Ureter (tissue), 1 donor: ENCODE measurements at places on chromosomes 12 and 14.
A peak's percentile ranks its signal among the peaks of the same experiment; 100 is the strongest.

- no peak for DNase-seq
These were observed 264.2 kb downstream of the AACS start for GRCh38 chr12:125329239-125330102.

DNA sequence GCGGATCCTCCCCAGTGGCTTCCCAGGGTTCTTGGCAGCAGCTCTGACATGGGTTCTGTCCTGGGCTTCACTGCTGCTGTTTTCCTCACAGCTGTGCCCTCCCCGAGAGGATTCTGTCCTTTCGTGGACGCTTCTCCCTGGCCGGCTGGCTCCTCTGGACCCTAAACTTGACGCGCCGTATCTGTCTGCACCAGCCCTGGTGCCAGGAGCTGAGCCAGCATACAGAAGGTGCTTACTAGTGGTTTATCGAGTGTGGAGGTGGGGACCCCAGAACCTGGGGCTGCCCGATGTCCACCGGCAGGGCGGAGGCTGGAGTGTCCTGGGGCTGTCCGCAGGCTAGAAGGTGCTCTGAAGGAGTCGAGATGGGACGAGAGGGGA is 17.2 kb downstream of the FBRSL1 start:
- DNase-seq: no peak

- no peak for DNase-seq
These were observed 10.2 kb downstream of the ANHX start for GRCh38 chr12:133225527-133225926.

DNA sequence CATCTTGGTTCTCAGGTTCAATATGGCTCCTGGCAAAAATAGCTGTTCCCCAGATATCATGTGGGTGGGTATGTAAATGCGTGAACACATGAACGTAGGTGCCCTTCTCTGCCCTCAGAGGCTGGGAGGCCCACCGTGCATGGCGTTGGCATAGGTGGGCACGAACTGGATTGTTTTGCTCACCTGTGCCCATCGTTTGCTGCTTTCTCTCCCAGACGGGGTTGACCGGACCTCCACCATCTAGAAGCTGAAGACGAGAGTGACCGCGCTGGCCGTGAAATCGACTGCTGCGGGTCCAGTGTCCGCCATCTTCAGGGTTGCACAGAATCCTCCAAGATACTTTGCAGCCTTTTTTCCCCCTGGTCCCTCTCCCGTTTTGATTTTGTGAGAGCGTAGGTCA is 113.9 kb downstream of the GCH1 start:
- no peak for DNase-seq

DNA sequence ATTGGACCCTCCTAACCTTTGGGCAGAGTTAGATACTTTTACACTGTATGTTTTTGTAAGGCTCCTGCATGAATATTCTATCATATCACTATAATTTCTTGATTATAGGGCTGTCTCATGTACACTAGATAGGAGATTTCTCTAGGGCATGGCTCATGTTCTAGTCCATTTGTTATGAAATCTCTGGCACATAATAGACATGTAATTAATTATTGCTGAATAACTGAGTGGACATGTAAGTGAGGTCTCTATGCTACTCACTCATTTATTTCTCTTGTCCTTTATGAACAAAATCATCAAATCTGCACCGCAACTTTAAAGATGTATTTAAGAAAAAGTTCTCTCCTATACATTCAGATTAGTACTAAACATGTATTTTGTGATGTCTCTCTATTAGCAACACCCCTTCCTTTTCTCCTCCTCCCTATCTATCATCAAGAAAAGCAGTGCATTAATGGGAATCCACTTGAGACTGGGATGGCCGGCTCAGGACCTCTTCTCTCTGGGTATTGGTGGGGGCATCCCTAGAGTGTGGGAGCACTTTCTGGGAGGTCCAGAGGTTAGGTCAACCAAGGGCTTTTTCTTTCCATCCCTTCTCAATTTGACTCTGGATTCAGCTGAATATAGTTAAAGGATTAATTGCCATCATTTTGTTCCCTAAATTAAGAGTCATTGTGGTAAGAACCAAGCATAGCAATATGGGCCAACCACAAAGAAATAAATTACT is 168.0 kb upstream of the HMGA2 start:
- no peak for DNase-seq

DNA sequence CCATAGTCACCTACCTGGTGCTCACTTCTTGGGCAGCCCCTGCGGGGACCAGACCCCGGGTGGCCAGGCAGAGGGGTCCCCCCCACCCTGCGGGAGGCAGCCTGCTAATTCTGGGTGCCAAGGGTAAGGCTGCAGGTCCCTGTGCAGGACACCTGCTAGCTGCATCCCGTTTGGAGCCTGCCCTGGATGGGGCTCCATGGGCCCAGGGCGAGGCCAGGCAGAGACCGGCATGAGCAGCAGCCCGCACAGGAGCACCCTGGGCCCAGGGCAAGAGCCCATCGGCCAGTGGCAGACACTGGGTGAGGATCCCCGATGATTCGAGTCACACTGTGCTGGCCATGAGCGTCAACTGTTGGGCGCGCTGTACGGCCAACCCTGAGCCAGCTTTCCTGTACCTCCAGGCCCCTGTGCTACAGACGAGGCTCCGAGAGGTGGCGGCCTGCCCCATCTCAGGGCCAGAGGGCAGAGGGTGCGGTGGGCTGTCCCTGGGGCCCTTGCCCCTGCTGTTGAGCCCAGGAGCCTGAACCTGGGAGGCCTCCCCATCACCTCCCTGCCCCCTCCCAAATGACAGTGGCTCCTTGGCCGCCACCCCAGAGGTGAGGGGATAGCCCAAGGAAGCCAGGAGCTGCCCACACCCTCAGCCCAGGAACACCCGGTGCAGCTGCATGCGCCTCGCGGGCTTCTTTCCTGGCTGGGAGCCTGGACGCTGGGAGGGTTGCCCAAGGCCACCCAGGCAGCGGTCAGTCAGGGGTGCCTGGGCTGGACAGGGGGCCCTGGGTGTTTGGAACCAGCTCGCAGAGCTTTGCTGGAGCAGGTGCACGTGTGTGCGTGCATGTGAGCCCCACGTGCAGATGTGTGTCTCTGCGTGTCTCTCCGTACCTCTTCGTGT is 47.7 kb downstream of the CYP46A1 start:
- no peak for DNase-seq

DNA sequence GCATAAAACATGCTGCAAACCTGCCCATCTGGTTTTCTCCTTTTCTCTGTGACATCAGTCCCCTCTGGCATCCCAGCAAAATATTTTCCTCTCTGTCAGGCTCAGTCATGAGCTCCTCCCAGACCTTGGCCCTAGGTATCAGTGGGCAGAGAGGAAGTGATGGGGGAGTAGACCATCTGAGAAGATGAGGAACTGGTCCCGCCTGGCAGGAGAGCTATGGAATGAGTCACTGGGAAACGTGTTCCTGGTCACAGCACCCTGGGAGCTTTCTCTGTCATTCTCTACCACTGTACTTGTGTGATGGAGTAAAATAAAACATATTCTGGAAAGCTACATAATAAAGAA is 5.0 kb upstream of the SRSF9 start:
- peak; percentile 77 for DNase-seq

- DNase-seq: no peak
These were observed 42.2 kb upstream of the FAM181A start for GRCh38 chr14:93884950-93885349.

DNA sequence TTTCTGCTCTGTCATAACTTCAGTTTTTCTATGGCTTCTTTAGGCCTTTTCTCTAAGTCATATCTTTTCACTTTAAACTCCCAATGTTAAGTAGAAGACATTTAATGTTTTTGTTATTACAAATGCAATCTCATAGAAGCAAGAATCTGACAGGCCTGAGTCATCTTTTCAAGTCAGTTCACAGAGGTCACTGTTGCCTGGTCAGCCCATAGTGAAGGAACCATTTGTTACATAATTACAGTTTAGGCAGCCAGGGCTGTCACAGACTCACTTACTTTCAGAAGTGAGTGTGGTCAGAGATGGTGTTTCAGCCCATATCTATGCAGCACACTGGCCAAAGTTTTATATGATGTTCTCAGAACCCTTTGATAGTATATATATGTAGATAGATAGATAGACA is 46.5 kb downstream of the CCER1 start:
- no peak for DNase-seq

- DNase-seq: no peak
These were observed 30.7 kb downstream of the PPP1R36 start for GRCh38 chr14:64580467-64580866.

GRCh38 chr12:27552886-27553560 is 29.0 kb downstream of the PPFIBP1 start:
- no peak for DNase-seq

DNA sequence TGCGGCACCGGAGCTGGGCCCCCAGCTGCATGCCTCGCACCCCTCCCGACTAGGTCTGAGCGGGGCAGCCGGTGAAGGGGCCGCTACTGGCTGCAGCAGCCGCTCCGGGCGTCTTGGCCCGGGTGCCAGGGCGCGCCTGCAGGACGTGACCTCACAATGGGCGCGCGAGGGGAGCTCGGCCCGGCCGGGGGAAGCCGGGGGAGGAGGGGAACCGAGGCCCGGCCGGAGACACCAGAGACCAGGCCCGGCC is 353 bp downstream of the BAG5 start:
- DNase-seq: no peak

GRCh38 chr14:90487031-90487430 is 90.2 kb downstream of the CALM1 start:
- peak; percentile 40 for DNase-seq

GRCh38 chr12:76470028-76470939 is 89.3 kb downstream of the OSBPL8 start:
- no peak for DNase-seq

DNA sequence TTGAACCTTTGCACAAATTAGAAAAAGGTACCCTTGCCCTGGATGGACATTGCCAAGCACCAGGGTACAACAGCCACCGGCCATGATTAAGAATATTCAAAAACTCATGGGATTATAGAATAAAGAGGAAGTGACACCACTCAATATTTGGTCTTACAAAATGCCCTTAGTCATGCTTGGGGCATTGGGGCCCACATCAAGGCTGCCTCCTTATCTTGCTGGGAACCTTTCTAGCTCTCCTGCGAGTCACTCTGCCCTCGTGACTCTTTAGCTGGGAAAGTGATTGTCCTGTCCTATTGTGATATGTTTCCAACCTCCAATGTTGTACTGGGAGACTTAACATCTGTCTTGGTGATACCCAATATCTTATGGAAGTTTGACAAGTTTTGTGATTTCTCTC is 57.8 kb downstream of the GTF2A1 start:
- DNase-seq: no peak

DNA sequence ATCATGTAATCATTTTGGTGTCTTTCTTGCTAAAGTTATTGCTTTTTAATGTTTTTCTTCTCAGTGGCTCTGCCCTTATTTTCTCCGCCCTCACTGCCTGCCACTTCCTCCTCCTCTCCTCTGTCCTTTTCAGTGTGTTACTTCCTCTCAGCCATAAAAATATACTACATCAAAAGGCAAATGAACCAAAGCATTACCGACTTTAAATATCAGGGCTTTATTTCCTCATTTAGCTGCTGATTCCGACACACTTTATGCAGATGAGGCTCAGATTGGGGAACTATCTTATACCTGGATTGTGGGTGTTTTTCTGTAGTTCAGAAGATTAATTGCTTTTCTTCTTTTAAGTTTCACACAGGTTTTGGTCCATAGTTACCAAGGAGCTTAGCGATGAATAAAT is 118.1 kb downstream of the CMAS start:
- DNase-seq: no peak

DNA sequence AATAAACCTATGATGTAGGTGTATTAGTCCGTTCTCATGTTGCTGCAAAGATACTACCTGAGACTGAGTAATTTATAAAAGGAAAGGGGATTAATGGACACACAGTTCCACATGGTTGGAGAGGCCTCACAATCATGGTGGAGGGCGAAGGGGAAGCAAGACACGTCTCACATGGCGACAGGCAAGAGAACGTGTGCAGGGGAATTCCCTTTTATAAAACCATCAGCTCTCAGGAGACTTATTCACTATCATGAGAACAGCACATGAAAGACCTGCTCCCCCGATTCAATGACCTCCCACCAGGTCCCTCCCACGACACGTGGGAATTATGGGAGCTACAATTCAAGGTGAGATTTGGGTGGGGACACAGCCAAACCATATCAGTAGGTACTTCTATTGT is 58.7 kb upstream of the DICER1 start:
- no peak for DNase-seq

DNA sequence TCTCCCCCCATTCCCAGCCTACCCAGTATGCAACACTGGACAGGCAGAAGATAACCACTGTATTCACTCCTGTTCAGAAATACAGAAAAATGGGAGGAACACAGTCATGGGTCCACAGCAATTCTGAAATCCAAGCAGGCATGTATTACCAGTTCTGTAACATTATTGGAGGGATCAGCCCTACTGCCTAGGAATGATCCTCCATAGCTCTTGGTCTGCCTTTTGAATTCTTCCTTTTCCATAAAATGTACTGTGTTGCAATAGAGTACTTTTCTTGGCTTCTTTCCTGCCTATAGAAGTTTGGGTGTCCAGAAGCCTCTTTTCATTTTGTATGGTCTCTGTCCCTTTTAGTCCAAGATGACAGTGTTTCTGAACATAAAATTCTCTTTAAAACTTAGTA is 46.5 kb downstream of the SPATS2 start:
- DNase-seq: no peak

GRCh38 chr12:80415466-80415865 is 28.6 kb upstream of the PTPRQ start:
- no peak for DNase-seq
